ENCODE measurements at places on chromosomes 7 and 10.

DNA sequence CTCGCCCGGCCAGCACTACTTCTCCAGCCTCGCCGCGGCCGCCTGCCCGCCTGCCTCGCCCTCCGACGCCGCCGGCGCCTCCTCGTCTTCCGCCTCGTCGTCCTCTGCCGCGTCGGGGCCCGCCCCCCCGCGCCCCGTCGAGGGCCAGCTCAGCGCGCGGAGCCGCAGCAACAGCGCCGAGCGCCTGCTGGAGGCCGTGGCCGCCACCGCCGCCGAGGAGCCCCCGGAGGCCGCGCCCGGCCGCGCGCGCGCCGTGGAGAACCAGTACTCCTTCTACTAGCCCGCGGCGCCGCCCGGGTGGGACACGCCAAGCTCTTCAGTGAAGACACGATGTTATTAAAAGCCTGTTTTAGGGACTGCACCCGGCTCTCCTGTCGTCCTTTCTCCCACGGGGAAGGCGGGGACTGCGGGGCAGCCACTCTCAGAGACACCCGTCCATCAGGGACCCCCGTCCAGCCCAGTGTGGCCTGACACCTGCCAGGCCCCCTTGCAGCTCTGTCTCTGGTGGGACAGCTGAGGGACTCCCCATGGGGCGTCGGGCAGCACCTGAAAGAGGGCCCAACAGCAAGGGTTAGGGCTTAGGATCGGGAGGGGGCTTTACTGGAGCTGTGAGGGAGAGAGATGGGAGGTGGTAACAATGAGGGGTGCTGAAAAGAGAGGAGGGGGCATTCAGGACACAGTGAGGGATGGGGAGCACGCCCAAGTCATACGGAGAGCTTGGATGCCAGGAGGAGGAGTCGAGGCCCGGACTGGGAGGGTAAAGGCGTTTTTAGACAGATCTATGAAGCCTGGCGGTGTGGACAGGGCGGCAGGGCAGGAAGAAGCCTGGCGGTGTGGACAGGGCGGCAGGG lies 34.7 kb downstream of the SPDYE6 start:
- no peak for DNase-seq

DNA sequence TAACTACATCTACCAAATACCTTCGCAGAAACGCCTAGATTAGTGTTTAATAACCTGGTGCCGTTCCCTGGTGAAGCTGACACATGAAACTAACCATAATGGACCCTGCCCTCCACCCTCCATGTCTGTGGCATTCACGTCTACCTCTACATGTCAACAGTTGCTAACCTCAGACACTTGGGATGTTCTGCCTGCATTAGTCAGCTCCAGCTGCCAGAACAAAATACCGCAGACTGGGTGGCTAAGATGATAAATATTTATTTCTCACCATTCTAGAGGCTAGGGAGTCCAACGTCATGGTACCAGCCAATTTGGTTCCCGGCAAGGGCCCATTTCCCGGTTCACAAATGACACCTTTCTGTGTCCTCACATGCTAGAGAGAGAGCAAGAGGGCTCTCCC lies 118.5 kb upstream of the CHST15 start:
- no peak for DNase-seq

GRCh38 chr10:129288999-129289584 lies 177.9 kb upstream of the MGMT start:
- DNase-seq = no peak

GRCh38 chr10:89114846-89115625 lies 92.1 kb downstream of the CH25H start:
- no peak for DNase-seq

DNA sequence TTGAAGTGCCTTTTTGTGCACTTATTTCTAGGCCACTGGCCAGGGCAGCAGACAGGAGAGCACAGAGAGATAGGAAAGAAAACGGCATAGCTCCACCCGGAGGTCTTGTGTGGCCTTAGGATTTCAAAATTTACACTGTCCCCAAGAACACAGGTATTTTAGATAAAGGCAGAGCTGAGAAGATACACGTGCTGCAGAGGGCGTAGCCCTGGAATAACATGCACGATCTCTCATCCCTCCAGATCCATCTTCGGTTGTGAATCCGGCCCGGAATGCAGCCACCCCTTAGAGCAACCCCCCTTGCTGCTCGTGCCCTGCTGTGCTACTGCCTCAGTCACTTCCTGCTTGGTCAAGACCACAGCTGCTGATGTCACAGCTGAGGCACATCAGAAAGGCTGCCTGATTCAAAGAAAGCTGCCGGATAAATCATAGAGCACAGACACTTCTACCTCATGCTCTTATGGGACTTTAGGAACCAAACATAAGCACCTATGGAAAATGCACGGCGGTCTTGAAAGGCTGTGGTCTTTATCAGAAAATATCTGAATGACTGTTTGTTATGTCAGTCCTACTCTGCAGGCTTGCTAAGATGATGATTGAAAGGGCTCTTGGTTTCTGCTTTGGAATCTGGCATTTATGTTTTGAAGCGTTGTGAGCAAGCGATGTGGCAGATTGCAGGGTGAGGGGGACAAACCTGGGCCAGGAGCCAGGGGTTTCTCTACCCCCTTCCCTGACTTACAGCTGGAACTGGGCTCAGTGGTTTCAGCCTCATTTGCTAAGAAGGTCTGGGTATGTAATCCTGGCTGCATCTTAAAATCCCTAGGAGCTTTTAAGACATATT lies 152.0 kb downstream of the SVIL start:
- no peak for DNase-seq

- DNase-seq = no peak
Observed at GRCh38 chr10:69208761-69209160, 11.4 kb upstream of the HKDC1 start.

DNA sequence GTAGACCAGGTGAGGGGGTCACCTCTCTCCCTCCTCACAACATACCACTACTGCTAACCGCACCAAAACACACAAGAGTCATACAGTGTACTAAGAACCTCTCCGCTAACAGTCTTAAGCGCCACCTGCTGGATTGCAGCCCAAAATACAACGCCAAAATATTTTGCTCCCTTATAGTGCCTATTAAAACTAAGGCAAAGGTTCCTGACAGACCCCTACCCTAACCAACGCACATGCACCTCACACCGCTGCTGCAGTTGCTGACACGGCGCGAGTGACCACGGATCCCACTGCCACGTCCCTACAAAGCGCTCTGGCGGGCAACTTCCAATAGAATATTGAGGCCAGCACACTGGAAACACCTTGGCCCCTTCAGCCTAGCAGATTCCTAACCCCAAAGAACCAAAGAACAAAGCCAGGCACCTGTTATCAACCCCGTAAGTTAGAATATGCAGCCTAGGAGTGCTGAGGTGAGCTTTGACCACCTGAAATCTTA lies 563.6 kb upstream of the SEMA3D start:
- no peak for DNase-seq

GRCh38 chr7:150365673-150366398 lies 2.8 kb upstream of the REPIN1 start:
- no peak for DNase-seq

GRCh38 chr7:24910551-24911212 lies 69.3 kb downstream of the OSBPL3 start:
- DNase-seq = no peak

DNA sequence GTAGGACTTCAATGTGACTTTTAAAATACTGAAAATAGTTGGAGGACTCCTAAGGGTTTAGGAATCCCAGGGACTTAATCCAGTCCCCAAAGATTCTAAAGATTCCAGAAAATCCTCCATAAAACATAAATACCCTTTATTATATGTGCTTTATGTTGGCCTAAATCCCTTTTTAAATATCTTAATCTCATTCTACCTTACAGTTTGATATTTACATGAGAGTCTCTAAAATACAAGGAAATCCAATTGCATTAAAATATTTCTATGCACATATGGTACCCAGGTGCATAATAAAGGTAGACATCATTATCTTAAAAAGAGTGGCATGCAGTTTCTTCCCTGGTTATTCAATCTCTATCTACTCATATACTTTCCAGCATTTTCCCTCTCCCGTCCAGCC lies 51.8 kb downstream of the BPGM start:
- no peak for DNase-seq

GRCh38 chr10:60573336-60573735 lies 183.7 kb upstream of the ANK3 start:
- no peak for DNase-seq

DNA sequence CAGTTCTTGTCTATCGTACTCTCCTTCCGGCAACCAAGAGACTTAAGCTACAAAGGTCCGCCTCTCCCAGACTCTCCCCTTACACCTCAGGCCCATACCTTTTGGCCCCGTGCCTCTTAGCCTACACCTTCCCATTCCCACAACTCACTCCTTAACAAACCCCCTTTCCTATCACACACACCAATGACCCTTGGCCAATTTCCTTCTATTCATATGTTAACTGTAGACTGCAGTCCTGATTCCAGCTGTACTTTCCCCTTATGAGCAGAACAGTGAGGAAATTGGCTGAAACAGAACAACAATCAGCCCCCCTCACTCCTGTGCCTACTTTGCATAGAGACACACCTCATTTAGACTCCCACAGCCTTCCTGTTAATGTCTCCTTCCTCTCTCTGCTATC lies 1.4 kb upstream of the TMEM139 start:
- DNase-seq = no peak

DNA sequence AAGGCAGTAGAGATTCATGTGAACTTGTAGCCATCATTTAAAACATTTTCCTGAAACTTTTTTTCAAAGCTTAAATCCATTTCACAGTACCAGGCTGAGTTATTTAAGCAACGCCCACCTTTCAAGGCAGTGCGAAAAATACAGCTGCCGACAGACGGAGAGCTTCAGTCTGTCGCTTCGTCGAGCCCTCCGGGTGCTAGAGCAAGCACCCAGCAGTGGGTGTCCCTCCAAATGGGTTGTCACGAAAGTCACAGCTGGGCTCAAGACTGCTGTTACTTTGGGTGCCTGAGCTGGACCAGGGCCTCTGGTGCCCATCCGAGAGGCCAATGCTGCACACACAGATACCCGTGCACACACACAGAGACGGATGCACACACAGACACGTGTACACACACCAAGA lies 135.6 kb downstream of the TCERG1L start:
- DNase-seq = no peak

- DNase-seq = no peak
Observed at GRCh38 chr7:133050200-133050995, 31.5 kb downstream of the CHCHD3 start.

DNA sequence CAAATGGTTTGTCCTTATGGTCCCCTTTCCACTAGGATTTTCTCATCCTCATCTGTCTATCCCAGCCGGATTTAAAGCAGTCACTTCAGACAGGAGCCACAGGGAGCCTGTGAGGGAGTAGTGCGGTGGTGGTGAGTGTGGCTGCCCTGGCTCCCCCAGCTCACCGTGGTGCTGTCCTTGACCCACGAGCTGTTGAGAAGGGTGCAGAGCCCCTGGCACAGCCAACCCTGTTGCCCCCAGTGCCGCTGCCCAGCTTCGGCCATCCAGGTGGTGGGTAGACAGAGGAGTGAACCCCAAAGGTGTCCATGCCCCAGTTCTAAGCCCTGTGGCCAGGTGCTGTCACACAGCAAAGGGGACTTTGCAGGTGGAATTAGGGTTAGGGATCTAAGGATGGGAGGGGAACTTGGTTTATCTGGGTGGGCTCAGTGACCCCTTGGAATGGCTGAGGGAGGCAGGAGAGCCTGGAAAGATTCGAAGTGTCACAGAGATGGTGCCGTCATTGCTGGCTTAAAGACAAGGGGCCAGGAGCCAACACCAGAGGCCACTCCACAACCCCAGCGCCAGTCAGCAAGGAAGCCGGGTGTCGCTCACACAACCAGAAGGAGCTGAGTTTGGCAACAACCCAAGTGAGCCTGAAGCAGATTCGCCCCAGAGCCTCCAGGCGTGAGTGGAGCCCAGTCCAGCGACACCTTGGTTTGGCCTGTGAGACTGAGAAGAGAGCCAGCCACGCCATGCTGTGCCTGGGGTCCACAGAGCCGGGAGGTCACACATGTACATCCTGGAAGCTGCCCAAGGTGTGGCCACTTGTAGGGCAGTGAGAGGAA lies 142.4 kb downstream of the ADCY1 start:
- no peak for DNase-seq

DNA sequence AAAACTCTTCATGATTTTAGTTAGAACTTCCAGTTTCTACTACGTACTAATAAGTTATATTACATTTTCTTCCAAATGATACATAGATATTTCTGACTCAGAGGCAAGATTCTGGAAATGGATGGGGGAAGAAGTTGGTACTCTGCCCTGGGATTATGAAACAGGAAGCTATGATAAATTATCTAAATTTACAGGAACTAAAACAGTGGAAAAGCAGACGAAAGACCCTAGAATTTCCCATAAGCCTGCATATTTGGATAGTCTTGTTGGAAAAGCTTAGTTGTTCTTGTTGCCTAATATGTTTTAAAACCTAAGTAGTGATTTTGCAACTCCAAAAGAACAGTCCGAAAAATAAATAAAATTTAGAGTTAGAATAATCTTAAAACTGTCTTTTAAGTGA lies 21.8 kb downstream of the CFAP69 start:
- DNase-seq = no peak

- no peak for DNase-seq
Observed at GRCh38 chr10:22429981-22430421, 84.7 kb downstream of the SPAG6 start.

DNA sequence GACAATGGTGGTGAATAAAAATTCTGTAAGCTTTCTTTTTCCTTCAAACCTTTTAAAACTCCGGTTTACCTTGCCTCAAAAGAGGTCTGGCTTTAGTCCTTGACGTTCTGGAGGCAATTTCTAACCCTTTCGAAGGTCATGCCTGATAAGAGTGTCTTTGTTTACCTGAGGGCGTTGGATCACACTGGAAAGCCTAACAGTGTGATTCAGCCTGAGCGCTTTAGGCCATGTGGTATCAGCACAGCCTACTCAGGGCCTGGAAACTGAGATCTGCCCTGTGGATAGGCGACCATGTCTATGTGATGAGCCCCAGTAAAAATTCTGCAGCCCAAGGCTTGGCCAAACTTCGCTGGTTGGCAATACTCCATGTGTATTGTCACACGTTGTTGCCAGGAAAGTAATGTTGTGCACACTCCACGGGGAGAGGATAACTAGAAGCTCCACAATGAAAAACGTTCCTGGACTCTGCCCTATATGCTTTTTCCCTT lies 10.7 kb downstream of the CCDC6 start:
- no peak for DNase-seq

- no peak for DNase-seq
Observed at GRCh38 chr7:156906200-156906649, 13.2 kb upstream of the LMBR1 start.

DNA sequence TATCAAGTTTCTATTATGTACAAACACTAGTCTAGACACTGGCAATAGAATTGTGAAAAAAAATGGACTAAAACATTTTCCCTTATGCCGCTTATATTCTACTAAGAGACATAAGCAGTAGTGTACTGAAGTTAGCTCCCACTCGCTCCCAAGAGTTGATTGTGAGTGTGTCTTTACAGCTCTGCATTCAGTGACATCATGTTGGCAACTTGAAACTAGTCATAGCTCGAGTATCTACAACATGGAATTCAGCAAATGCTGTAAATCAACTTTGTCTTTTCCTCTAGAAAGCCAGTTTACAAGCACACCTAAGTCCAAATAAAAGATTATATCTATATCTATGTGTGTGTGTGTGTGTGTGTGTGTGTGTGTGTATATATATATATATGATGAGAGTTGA lies 58.8 kb upstream of the MAGI2 start:
- no peak for DNase-seq

- peak; percentile 3 for DNase-seq
Observed at GRCh38 chr10:46527241-46527811, 29.1 kb downstream of the GPRIN2 start.
